Activated CD8-positive, alpha-beta memory T cell treated with anti-CD3 and anti-CD28 coated beads, Interleukin-2, amount 10 ng/mL, durations not matched to agents 7 days and 5 days (primary cell): ENCODE measurements at places on chromosomes 1 and 21. TPM values are rescaled to one million over a fixed set of nuclear protein-coding genes. Genes with fewer than 3 reads are reported as not detected.

DNA sequence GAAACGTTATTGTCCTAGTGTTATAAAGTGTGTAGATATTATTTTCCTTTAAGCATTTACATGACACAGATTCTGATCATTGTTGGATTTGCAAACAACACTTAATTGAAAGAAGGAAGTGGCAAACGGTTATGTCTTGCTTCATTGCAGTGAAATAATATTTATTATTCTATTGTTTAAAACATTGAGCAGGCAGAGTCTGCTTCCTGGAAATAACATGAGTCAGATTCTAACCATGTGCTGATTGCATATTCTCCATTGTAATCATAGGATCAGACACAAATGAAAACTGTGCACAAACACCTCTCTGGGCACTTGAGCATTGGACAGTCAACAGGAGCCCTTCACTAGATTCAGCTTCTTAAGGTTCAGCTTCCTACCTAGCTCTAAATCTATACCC is 46.8 kb upstream of the USP25 start:
- peaks cover 12% of the 10 kb centered on the region for H3K4me1 ChIP-seq
- H3K4me3 ChIP-seq = no peak overlapping the region

DNA sequence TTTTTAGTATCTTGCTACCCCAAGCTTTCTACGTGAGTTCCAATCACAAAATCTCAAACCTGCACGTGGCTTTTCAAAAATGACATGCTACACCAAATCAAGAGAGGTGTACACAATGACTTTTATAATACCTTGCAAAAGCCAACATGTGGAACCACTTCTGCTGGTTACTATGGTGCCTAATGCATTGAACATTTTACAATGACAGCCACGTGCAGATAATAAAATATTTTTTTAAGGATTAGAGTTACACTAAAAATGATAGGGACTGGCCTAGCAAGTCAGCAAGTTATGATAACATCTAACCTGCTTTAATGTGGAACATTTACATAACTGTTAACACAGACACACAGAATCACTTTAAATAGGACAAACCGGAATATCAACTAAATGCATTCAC is 30.2 kb downstream of the EYA3 start:
- H3K27ac ChIP-seq = no peak overlapping the region
- H3K36me3 ChIP-seq = peaks cover 20% of the 10 kb centered on the region
- peaks cover 43% of the 10 kb centered on the region for H3K4me1 ChIP-seq
- no peak overlapping the region for H3K4me3 ChIP-seq
- no peak for DNase-seq

DNA sequence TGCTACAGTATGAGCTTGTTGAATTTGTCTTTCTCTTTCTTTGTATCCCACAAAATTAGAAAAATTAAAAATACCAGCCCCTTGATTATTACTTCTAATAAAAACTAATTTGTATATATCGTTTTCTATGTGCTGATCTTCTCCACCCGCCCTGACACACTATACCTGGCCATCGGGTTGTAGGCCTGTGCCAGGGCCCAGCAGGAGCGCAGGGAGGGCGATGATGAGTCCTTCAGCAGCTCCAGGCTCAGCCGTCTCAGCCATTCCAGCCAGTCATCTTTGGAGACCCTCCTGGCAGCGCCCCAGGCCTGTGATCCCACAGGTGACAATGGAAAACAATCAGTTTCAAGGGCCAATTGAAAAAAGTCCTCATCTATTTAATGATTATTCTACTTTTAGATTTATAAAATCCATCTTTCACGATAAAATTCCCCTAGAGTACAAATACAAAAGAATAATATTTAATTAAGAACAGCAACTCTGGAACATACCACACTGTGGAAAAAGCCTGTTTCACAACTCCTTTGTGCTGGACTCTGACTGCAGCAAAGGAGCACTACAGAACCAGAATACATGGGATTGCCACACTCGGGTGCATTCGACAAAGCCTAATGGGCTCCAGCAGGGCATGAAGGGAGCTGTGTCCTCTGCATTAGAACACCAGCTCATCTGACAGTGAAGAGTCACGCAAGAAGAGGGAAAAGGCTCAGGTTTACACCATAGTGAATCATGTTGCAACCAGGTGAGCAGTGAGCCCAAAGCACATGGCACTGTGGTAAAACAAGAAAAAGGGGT is 15.4 kb downstream of the ANGPTL7 start:
- H3K4me1 ChIP-seq = no peaks in the 10 kb centered on the region
- no peak overlapping the region for H3K4me3 ChIP-seq
- no peaks in the 10 kb centered on the region for H3K27me3 ChIP-seq
- DNase-seq = no peak
- H3K36me3 ChIP-seq = peaks cover 21% of the 10 kb centered on the region
- no peak overlapping the region for H3K27ac ChIP-seq

GRCh38 chr1:42931108-42931539 is 27.5 kb downstream of the SLC2A1 start:
- H3K27ac ChIP-seq = peak overlapping the region; percentile 96
- H3K36me3 ChIP-seq = peaks cover 66% of the 10 kb centered on the region
- H3K4me3 ChIP-seq = peak overlapping the region; percentile 67
- peak; percentile 83 for DNase-seq
- H3K27me3 ChIP-seq = no peaks in the 10 kb centered on the region

DNA sequence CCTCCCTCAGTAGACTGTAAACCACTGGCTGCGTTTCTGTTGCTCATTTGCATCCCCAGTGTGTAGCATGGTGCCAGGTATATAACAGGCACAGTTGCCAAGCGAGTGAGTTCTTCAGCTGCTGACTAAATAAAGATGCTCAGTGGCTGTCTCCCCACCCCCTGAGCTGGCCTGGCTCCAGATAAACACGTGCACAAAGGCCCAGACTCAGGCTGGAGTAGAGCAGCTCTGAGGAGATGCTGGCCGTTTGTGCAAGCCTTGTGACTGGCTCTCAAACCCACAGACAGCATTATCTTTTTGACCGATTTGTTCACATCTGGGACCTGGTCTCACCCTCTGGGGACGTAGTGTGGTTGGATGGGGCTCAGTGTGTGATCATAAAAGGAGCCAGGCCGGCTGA is 7.1 kb downstream of the CHRNB2 start:
- no peak overlapping the region for H3K4me3 ChIP-seq
- peaks cover 1% of the 10 kb centered on the region for H3K27me3 ChIP-seq
- H3K27ac ChIP-seq = no peak overlapping the region
- H3K36me3 ChIP-seq = peaks cover 17% of the 10 kb centered on the region

DNA sequence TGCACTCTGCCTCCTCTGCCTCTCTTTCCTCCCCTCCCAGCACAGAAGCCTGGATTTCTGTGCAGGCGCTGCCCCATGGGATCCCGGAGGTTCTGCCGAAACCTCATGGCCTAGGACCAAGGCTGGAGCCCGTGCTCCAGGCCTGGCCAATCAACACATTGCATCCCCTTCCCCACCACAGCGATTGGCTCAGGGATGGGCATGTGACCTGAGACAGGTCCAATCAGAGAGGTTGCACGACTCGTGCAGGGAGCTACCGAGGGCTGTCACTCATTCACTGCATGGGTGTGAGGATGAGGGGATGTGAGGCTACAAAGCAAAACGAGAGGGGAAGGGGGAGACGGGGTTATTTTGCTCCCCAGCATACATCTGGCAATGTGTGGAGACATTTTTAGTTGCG is 3.3 kb upstream of the CELA2B start:
- no peaks in the 10 kb centered on the region for H3K4me1 ChIP-seq
- DNase-seq = no peak
- no peaks in the 10 kb centered on the region for H3K36me3 ChIP-seq
- H3K27me3 ChIP-seq = peaks cover 5% of the 10 kb centered on the region
- H3K27ac ChIP-seq = no peak overlapping the region
- H3K4me3 ChIP-seq = no peak overlapping the region

DNA sequence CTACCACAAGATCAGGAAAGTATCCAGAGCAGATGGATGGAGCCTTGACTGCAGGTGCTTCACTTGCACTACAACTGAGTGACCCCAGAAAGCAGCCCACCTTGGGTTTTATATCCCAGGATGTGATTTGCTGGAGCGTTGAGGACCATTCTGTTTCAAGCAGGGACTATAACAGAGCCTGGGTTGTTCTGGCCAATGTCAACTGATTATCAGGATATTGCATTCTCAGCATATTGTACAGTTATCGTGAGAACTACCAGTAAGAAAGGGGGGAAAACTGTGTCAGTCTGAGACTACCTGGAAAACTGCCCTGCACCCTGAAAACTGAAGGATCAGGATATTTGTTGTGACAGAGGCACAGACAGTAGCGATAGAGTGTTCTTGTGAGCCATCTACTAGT is 8.0 kb downstream of the ZNF669 start:
- no peaks in the 10 kb centered on the region for H3K27me3 ChIP-seq
- H3K4me3 ChIP-seq = no peak overlapping the region
- H3K36me3 ChIP-seq = peaks cover 43% of the 10 kb centered on the region
- no peaks in the 10 kb centered on the region for H3K4me1 ChIP-seq

- no peaks in the 10 kb centered on the region for H3K36me3 ChIP-seq
- no peak overlapping the region for H3K27ac ChIP-seq
- H3K4me3 ChIP-seq = no peak overlapping the region
- H3K4me1 ChIP-seq = no peaks in the 10 kb centered on the region
Observed at GRCh38 chr1:210715072-210715471, 386.4 kb downstream of the HHAT start.

- no peaks in the 10 kb centered on the region for H3K4me1 ChIP-seq
- no peak overlapping the region for H3K27ac ChIP-seq
- H3K4me3 ChIP-seq = no peak overlapping the region
- no peak for DNase-seq
Observed at GRCh38 chr1:181476581-181476980, 6.7 kb upstream of the CACNA1E start.

GRCh38 chr1:20279509-20279908 is 11.2 kb upstream of the VWA5B1 start:
- DNase-seq = no peak
- no peak overlapping the region for H3K27ac ChIP-seq
- H3K4me1 ChIP-seq = no peaks in the 10 kb centered on the region
- H3K27me3 ChIP-seq = peaks cover 46% of the 10 kb centered on the region

- no peak for DNase-seq
- H3K27me3 ChIP-seq = peaks cover 9% of the 10 kb centered on the region
- H3K4me3 ChIP-seq = no peak overlapping the region
- H3K4me1 ChIP-seq = no peaks in the 10 kb centered on the region
- H3K27ac ChIP-seq = no peak overlapping the region
Observed at GRCh38 chr1:170316270-170316669, 170.5 kb downstream of the NTMT2 start.

DNA sequence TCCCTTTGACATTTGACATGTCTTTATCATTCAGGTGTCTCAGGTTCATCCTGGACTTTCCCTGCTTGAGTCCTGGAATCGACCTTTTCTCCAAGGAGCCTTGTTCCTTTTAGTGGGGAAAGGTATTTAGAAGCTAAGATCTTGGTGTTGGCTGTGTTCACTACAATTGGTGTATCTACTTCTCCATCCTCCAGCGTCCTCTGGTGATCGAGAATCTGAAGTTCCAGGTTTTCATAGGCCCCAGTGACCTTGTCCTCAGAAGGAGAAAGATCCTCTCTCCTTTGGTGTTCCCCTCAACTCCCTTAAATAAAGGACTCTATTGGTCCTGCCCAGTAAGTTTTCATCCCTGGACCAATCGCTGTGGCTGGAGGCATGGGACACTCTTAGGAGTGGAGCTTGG is 22.1 kb downstream of the MROH7 start:
- H3K4me1 ChIP-seq = no peaks in the 10 kb centered on the region
- H3K36me3 ChIP-seq = no peaks in the 10 kb centered on the region
- DNase-seq = no peak

DNA sequence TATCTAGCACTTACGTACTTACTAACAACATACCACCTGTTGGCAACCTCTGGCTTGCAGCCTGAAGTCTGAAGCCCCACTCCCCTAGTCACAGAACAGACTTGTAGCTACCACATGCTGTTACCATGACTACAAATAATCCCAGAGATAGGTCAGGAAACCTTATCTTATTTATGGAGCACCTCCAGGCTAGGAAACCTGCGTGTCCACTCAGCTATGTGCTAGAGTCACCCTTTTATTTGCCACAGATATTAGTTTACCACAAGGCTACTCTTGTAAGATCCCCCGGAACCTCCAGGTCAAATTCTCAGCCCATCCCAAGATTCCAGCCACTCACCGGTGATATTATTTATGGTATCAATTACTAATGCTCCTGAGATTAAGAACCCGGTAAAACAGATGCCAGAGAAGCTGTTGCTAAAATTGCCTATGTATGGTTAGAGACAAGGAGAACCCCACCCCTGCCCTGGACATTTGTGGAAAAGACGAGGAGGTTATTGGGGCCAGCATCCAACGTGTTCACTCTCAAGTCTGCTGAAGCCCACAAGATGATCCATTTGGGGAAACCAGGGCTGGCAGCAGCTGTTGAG is 116.5 kb downstream of the TBX15 start:
- no peak overlapping the region for H3K4me3 ChIP-seq
- no peaks in the 10 kb centered on the region for H3K36me3 ChIP-seq
- no peaks in the 10 kb centered on the region for H3K4me1 ChIP-seq
- no peak overlapping the region for H3K27ac ChIP-seq
- no peaks in the 10 kb centered on the region for H3K27me3 ChIP-seq

- H3K4me3 ChIP-seq = no peak overlapping the region
- no peak overlapping the region for H3K27ac ChIP-seq
- no peaks in the 10 kb centered on the region for H3K27me3 ChIP-seq
- peaks cover 4% of the 10 kb centered on the region for H3K4me1 ChIP-seq
- no peaks in the 10 kb centered on the region for H3K36me3 ChIP-seq
Observed at GRCh38 chr21:25964015-25964414, 206.6 kb downstream of the APP start.

GRCh38 chr21:15401331-15401730 is 328.5 kb upstream of the USP25 start:
- H3K4me3 ChIP-seq = no peak overlapping the region
- no peak for DNase-seq
- no peaks in the 10 kb centered on the region for H3K27me3 ChIP-seq
- H3K27ac ChIP-seq = no peak overlapping the region
- no peaks in the 10 kb centered on the region for H3K4me1 ChIP-seq
- no peaks in the 10 kb centered on the region for H3K36me3 ChIP-seq

DNA sequence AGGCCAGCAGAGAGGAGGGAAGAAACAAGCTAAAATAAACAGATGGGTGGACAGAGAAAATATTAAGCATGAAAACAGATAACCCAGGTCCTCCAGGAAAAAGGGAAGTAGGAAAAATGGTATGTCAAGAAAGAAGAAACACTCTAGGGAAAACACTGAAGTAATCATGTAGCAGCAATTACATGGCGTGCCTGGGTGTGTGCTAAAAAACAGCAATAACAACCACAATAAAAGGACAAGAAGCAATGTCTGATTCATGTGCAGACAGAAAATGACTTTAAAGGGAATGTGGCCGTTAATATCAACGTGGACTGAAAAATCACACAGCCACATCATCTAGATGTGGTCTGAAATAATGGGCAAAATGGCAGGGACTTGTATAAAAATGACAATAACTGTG is 369.7 kb downstream of the PTBP2 start:
- no peak overlapping the region for H3K27ac ChIP-seq
- no peaks in the 10 kb centered on the region for H3K36me3 ChIP-seq
- no peak for DNase-seq
- no peak overlapping the region for H3K4me3 ChIP-seq
- H3K27me3 ChIP-seq = no peaks in the 10 kb centered on the region

SH2D2A gene
- total RNA-seq = 205 TPM

CACNA1S gene
- not detected for total RNA-seq

MX1 gene
- 967 TPM for total RNA-seq

ETNK2 gene
- not detected for total RNA-seq

OR2T11 gene
- total RNA-seq = not detected

ZNF695 gene
- 0.82 TPM for total RNA-seq

TCHH gene
- 0.12 TPM for total RNA-seq

B4GALT2 gene
- 20.1 TPM for total RNA-seq
